ENCODE measurements at places on chromosomes 3 and 15.

GRCh38 chr3:151034303-151034702 is 51.2 kb upstream of the MED12L start:
- no peak for DNase-seq

GRCh38 chr3:184715943-184716621 is 4.2 kb upstream of the MAGEF1 start:
- DNase-seq: no peak

DNA sequence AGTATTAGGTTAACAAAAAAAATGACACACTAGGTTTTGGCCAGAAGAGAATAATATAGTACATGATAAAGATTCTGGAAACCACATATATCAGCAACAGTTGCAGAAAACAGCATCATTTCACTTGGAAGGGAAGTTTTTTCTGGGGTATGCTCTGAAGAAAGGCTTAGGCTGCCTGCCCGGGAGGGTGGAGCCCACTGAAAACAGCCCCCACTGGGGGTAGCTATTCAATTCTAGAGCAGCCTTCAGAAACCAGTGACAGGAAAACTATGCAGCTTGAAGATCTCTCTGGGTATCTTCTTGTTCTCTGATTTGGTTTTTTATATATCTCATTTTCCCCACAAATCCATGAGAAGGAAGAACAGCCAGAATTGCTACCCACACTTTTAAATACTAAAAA is 43.2 kb downstream of the ZMAT3 start:
- no peak for DNase-seq

DNA sequence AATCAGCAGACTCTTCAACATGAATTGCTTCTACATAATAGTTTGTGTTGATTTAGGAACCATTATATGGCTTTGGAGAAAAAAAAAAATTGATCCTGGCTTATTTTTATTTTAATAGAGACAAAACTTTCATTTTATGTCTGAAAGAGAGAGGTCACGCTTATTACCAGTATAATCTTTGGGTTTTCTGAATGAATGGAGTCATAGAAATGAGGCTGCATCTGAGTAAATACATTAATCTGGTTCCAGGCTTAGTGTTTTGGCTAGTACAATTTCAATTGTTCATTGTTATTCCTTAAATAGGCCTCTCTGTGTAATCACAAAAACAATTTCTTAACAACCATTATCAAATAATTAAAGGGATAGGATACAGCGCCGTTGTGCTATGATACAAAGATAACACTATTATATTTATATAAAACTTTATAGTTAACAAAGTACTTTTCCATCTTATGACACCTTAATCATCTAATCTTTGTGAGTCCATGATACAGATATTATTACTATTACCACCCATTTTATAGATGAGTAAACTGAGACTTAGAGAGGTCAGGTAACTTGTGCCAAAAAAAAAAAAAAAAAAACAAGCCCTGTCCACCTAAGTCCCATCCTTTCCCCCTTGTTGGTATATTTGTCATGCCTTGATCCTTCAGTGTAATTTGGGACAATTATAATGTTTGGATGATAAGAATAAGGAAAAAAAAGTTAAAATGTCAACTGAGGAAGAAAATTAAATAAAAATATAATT is 41.8 kb upstream of the GOLM2 start:
- no peak for DNase-seq

DNA sequence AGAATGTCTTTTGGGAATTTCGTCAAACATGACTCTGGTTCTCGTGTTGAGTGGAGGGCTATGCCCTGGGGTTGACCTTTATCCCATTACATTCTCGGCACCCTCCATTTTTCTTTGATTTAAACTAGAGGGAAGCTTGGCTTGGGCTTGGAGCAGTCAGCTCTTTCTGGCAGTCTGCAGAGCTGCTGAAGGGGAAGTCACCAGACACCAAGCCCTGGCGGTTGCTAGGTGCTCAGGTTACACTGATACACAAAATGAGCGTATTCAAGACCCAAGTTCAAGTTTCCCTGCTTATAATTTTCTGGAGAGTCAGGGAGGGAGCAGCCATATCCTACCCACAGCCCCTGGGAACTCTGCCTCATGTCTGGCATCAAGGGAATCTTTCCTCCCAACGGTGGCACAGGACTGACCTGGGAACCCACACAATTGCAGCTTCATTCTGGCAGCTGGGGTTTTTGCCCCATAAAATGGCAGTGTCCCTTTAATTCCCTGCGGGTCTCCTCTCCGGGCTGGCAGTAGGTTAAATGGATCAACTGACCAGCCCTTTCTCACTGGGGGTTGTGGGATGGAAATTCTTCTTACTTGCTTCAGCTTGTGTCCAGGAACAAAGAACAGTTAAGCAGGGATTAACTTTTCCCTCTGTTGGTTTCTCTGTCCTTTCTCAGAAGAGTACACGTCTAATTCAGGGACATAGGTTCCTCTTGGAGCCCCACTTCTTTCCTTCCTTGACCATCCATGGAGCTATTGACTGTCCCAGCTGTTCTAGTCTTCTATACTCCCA is 110.0 kb upstream of the DLG1 start:
- DNase-seq: no peak

DNA sequence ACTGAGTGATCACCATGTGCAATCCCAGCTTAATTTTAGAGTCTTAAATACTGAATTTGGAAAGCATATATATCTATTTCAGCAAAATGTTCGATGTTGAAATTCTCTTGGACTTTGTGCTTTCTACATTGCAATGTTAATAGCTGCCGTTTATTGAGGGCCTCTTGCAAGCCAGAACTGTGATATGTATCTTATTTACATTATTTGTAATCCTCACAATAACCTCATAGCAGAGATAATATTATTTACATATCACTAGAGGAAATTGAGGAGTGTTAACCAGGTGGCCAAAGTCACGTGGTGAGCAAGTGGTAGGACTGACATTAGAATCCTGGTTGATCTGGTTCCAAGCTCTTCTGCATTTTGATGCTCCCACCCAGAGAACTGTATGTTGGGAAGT is 254.1 kb downstream of the SLC9A9 start:
- DNase-seq: no peak

GRCh38 chr15:69119001-69119400 is 41.4 kb upstream of the GLCE start:
- no peak for DNase-seq
